ENCODE measurements at places on chromosomes 6 and 20.

DNA sequence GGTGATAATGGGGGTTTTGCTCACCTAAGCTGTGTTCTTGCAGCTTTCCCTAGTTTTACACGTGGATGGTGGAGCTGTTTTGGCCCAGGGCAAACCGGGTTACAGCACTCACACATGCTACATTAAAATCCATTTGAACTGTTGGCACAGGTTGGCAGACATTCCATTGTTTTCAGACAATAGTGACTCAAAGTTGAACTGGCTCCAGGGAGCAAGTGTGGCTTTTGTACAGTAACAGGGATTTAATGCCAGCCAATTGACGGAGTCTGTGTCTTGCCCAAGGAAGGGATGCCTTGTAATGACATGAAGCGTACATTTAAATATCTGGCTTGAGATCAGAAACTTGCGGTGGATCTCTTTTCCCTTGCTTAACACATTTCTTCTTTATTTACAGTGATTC is 183.1 kb downstream of the DTNBP1 start:
- DNase-seq, result peak; percentile 35

GRCh38 chr6:122268394-122268793 is 131.1 kb upstream of the HSF2 start:
- no peak for DNase-seq

- no peak for DNase-seq
Observed at GRCh38 chr20:24588725-24589340, 119.4 kb downstream of the SYNDIG1 start.

- no peak for DNase-seq
Observed at GRCh38 chr20:22471156-22471836, 113.1 kb downstream of the FOXA2 start.

DNA sequence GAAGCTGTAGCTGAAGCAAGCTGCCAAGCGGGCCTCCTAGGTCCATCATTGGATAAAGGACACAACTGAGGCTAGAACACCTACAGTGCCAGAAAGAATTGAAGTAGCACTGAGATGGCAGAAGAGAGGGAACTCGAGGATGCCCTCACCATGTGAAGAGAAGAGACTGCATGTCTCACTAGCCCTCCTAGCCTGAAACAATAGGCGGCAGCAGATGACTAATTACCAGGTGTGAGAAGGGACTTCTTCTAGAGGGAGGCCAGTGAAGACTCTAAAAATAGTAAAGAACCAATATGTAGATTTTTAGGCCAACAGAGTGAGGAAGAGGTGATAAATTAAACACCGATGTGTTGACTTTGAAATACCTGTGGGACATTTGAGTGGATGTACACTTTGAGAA is 50.3 kb downstream of the LGSN start:
- DNase-seq, result no peak

- DNase-seq, result no peak
Observed at GRCh38 chr6:139126931-139127330, 7.9 kb upstream of the HECA start.

DNA sequence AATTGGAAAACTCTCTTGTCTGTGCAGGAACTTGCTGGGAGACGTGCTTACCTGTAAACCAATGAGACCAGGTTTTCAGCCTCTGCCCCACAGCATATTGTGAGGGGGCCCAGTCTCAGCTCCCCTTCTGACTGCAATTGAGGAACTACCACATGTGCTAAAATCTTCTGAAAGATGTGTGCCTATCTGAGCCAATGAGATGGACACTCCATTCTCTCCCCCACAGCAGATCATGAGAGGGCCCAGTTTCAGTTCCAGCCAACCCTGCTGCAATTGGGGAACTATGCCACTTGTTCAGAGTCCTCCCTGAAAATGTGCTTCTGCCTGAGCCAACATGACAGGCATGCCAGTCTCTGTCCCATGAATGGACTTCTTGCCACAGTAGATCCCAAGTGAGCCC is 20.9 kb upstream of the PI3 start:
- DNase-seq, result no peak

GRCh38 chr6:128078276-128078675 is 177.4 kb upstream of the THEMIS start:
- no peak for DNase-seq

GRCh38 chr6:15791448-15792181 is 128.8 kb upstream of the DTNBP1 start:
- no peak for DNase-seq

Measured in lung microvascular endothelial cell (primary cell).